ENCODE measurements at places on chromosomes 5 and 9. TPM values are rescaled to one million over a fixed set of nuclear protein-coding genes. Genes with fewer than 3 reads are reported as not detected.

The OR13F1 gene
- not detected for total RNA-seq

The BHMT2 gene
- 12.1 TPM for total RNA-seq

The ECSCR gene
- total RNA-seq = 2.2 TPM

The SVEP1 gene
- total RNA-seq = 18.7 TPM

DNA sequence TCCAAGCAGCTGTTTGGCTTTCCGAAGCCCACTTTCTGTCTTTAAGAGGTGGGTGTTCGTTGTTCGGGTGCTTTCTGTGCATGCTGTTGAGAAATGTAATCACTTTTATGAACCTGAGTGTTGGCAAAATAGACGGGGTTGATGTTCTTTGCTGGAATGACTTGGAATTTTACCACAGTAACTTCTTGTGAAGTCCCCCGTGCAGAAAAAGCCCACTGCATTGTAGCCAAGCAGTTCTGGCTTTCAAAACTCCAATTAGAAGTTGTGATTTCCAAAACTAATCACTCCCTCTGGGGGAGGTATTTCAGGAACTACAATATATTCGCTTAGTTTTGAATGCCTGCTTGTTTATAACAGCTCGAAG, 111.1 kb downstream of the PAM start:
- peaks cover 10% of the 10 kb centered on the region for H3K27me3 ChIP-seq
- DNase-seq = no peak
- H3K27ac ChIP-seq = peak overlapping the region; percentile 83

DNA sequence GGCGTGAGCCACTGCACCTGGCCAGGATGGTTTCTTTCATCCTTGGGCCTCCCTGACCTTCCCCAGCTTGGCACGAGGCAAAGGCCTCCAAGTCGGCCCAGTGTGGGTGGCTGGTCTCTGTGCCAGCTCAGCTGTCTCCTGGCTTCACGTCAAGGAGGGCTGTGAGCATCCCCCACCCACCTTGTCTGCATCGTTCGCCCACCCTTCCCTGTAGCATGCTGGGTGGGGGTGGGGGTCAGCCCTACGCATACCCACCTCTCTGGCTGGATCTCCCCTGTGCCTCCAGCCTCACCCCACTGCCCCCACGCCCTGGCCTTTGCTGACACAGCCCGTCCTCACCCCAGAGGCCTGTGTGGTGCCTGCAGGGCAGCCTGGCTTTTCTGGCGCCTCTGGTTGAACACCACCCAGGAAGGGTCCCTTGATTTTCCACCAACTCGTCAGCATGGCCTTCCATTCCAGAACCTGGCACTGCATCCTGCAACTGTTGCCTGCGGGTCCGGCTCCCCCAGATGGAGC, 8.8 kb upstream of the WDR5 start:
- no peaks in the 10 kb centered on the region for H3K27me3 ChIP-seq
- no peak overlapping the region for H3K4me3 ChIP-seq
- H3K4me1 ChIP-seq = no peaks in the 10 kb centered on the region

GRCh38 chr9:132461971-132462370, 52.0 kb downstream of the CFAP77 start:
- H3K4me1 ChIP-seq = no peaks in the 10 kb centered on the region
- H3K4me3 ChIP-seq = no peak overlapping the region
- no peaks in the 10 kb centered on the region for H3K36me3 ChIP-seq
- peaks cover 27% of the 10 kb centered on the region for H3K27me3 ChIP-seq
- H3K27ac ChIP-seq = no peak overlapping the region

DNA sequence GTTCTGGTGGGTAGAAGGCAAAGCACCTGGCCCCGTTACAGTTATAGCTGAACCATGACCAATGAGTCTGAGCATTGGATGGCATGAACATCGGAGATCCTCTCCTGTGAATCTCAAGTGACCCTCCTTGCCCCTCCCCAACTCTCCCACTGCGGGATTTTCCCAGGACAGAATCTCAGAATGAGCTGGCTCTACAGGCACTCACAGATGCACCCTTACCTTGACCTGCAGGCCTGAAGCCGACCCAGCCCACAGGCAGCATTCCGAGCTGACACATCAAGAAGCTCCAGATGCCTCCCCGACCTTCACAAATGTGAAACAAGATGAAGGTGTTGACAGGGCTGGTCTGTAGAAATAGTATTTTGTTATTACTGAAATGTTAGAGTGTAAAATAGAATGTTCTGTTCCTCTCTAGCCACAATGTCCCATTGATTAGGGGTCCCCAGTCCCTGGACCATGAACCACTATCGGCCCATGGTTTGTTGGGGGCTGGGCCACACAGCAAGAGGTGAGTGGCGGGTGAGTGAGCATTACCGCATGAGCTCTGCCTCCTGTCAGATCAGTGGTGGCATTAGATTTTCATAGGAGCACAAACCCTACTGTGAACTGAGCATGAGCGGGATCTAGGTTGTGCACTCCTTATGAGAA, 263.4 kb downstream of the AUH start:
- H3K27me3 ChIP-seq = no peaks in the 10 kb centered on the region
- H3K4me1 ChIP-seq = peaks cover 17% of the 10 kb centered on the region
- no peaks in the 10 kb centered on the region for H3K36me3 ChIP-seq

GRCh38 chr5:177378884-177379883, 5.0 kb upstream of the SLC34A1 start:
- H3K4me3 ChIP-seq = no peak overlapping the region
- H3K27me3 ChIP-seq = peaks cover 5% of the 10 kb centered on the region
- no peak overlapping the region for H3K27ac ChIP-seq
- H3K36me3 ChIP-seq = no peaks in the 10 kb centered on the region
- DNase-seq = no peak

GRCh38 chr5:150302301-150303069, at the start of gene ARSI:
Gene ARSI (minus strand): TSS chr5:150302905. CDS start chr5:150302373, 532 bp downstream.
- peak within 1 kb of the TSS; percentile 50 for H3K27ac ChIP-seq
- H3K36me3 ChIP-seq = no peaks in the 10 kb centered on the region
- H3K4me3 ChIP-seq = no peak within 1 kb of the TSS
- DNase-seq = peak; percentile 40

Data from transverse colon (tissue), 4 donors.